ENCODE measurements at places on chromosomes 2 and 18.

GRCh38 chr2:30721241-30721640, 86.0 kb downstream of the CAPN13 start:
- DNase-seq, result no peak

- DNase-seq, result no peak
Measured at GRCh38 chr18:9671214-9671613, 36.9 kb upstream of the RAB31 start.

DNA sequence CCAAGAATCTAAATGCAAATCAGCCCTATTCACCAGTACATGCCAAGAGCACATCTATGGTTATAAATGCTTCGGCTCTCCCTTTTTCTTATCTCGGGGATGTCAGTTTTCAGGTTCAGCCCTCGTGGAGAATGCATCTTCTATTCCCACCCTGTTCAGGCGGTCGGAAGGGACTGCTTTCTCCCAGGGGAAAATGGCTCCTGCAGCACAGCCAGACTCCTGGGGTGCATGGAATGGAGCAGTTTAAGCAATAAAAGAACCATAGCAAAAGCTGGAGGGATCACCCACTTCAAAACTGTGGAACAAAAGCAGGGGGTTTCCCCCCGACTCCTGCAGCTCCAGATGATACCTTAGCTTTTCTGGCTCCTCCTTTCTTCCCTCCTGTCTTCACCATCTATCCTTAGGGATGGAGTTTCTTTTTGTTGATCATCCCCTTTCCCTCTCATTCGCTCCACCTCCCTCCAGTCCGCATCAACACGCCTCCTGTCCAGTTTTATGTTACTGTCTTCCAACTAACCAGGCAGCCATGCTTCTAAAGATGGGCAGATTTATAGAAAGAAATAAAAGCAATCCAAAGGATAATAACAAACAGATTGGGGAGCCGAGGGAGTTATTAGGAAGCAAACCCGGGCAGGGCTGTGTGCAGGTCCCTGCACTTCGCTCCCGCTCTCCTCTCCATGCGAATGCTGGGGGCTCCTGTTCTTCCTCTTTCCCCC, 356.2 kb upstream of the SMIM21 start:
- DNase-seq, result no peak

DNA sequence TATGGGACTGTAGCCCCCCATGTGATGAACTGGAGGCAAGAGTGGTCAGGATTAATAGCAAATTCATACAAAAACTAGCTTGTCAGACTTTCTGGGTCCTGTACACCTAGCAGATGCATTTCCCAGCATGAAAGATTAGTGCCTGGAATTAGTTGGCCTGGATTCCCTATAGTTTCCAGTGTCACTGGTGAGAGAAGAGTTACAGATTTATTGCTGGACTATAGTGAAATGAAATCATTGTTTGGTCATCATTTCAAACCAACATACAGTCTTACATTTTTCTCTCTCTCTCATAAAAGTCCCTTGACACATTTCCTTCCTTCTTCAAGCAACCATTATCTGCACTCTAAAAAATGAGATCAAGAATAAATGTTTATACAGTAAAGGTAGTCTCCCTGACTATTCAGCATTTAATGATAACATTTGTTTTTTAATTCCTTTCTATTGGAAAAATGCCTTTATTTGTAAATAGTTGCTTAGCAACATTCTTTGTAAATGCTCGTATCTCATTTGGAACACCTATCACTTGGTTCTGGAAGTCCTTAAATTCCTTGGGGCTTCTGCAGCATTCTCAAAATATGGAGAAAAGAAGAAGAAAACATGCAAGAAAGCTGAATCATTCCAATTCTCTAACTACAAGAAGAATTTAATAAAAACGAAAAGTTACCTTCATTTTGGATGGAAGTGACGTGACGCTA, 144.4 kb downstream of the MREG start:
- no peak for DNase-seq

- DNase-seq, result no peak
Measured at GRCh38 chr18:30639361-30639760, 403.2 kb downstream of the DSC3 start.

GRCh38 chr2:148578493-148578884, 66.1 kb upstream of the EPC2 start:
- no peak for DNase-seq

DNA sequence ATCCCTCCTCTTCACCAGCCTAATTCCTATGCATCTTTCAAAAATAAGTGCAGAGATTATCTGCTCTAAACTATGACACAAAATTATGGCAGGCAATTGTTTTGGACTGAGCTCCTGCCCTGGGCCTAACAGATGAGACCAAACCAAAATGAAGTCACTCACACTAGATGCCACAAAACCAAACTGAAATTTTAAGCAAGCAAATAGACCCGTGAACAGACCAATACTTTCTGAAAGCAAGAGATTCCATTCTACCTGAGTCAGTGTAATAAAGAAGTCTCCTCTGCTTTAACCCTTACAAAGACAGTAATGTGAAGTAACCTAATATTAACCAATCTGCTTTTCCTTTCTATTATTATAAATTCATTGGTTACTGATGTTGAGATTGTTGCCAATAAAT, 84.3 kb downstream of the RIT2 start:
- DNase-seq, result no peak

- DNase-seq, result no peak
Measured at GRCh38 chr18:67770520-67770919, 254.0 kb upstream of the DSEL start.

- DNase-seq, result no peak
Measured at GRCh38 chr18:62702259-62702658, 13.1 kb upstream of the PHLPP1 start.

GRCh38 chr2:222796413-222797103, 64.3 kb upstream of the ACSL3 start:
- DNase-seq, result no peak

DNA sequence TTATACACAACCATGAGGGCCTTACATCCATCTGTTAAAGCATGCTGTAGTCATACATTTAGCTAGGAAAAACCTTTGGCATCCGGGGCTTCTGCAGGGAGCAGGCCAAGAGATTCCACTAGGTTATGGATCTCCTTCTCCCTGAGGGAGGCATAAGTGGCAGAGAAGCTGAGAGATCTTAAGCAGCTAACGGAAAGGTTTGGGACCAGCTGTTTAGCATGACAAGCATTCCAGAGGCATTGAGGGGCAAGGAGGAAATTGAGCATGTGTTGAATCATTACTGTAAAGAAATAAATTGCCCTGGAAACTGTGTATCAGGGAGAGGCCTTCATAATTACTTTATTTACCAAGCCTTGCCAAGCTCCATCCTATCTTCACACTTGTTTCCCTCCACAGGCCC, 643.1 kb downstream of the CNTNAP5 start:
- DNase-seq, result no peak

- DNase-seq, result no peak
Measured at GRCh38 chr2:231890896-231891513, 35.2 kb downstream of the NPPC start.

- no peak for DNase-seq
Measured at GRCh38 chr2:200373973-200374416, 67.5 kb downstream of the SPATS2L start.

DNA sequence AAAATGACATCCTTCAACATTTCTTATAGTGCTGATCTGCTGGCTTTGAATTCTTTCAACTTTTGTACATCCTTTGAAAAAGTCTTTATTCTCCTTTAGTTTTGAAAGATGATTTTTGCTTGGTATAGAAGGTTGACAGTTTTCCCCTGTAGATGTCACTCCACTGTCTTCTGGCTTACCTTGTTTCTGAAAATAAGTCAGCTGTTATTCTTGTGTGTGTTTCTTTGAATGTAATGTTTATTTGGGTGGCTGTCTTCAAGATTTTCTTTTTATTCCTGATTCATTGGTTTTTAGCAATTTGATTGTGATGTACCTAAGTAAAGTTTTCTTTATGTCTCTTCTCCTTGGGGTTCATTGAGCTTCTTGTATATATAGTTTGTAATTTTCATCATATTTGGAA, 47.6 kb downstream of the ACTR3 start:
- no peak for DNase-seq

GRCh38 chr18:48293954-48294898, 115.0 kb downstream of the ZBTB7C start:
- DNase-seq, result no peak

- DNase-seq, result no peak
Measured at GRCh38 chr2:64220894-64221617, 76.8 kb upstream of the PELI1 start.

GRCh38 chr18:22346401-22346952, 71.2 kb downstream of the CTAGE1 start:
- no peak for DNase-seq

DNA sequence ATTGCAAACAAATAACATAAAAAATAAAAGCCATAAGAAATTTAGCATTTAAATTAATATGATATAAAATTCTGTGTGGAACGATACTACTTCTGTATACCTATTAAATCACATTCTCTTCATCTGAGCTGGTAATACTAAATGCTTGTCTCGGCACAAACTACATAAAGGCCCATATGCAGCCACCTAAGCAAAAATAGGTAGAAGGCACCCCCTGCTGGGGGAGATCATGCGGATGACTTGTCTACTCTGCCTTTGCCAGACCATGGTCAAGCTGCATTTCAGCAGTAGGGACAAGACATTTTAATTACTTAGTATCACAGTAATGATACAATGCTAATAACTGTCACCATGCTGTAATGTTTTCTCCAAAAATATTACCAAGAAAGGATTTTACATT, 108.0 kb downstream of the CDH19 start:
- no peak for DNase-seq

GRCh38 chr2:177797808-177798207, 274.8 kb downstream of the PDE11A start:
- no peak for DNase-seq

- DNase-seq, result no peak
Measured at GRCh38 chr2:230660294-230661060, 52.2 kb upstream of the CAB39 start.

DNA sequence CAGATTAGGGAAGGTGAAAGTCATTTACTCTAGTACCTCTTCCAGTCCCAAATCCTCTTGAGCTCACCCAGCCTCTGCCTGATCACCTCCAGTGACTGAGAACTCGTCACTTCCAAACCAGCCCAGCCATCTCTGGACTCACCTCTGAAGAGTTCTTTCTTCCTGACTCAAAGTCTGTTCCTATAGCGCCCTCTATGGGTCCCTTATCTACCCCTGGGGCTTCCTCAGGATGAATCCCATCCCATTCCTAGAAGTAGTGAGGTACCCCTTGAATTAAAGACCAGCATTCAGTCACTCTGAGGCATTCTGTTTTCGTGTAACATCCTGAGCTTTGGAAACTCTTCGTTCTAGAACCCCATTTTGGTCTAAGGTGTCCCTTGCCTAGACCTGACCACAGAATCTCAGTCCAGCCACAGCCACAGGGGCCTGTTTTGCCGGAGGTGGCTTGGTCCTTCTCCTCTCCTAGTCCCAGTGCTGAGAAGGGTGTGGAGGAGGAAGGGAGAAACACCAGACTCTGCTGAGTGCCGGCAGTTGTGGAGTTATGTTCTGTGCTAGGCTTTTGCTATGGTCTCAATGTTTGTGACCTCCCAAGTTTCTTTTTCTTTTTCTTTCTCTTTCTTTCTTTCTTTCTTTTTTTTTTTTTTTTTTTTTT, 32.7 kb downstream of the SIX3 start:
- no peak for DNase-seq

DNA sequence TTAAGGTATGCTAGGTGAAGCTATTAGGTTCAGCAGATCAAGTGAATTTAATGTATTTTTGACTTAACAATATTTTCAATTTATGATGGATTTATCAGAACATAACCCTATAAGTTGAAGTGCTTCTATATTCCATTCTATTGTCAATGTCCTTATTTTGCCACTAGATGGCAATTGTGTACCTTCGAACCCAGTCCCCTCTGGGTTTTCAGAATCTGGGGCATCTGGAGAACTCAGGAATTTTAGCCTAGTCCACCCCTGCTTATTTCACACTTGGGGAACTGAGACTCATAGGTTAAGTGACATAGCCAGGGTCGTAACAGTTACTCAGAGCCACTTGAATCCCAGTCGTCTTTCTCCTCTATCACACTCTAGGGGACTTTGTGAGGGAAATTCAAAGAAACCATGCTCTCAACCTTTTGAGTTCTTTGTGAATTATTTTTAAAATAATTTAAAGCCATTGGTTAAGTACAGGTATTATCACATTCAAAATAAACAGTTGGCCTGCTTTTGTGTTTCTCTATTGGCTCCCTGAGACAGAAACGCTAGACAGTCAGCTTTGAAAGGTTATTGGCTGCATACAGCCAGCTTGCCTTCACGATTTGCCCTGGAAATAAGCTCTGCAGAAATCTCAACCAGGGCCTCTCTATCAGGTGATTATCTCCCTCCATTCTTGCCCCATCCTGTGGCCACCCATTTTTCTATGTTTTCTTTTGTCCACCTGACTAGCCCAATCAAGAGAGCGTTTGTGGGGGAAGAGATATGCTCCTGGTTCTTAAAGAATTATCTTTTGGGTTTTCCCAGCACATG, 145.0 kb downstream of the TTC27 start:
- no peak for DNase-seq

DNA sequence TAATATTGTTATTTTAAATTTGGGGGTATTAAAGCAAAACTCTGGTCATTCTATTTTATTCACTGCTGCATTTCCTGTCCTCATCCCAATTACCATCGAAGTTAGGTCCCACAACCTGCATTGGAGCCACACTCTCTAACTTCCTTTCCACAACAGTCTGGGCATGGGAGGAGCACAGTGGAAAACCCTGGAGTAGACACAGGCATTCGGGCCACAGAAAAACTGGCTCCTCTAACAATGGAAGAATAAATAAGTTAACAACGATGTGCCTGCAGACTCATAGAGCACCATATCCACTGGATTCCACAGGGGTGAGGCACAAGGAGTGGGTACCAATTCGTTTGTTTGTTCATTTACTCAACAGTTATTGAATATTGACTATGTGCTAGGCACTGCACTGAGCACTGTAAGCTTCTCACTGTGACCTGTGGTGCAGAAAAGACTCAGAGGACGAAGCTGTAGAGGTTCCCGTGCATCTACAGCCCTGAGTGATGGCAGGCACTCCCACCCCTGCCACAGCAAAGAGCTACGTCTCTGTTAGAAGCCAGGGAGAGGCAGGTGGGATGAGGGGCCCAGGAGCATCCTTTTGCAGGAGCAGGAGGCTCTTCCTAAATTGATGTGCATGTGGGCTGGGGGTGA, 154.2 kb upstream of the PGAP1 start:
- DNase-seq, result no peak

DNA sequence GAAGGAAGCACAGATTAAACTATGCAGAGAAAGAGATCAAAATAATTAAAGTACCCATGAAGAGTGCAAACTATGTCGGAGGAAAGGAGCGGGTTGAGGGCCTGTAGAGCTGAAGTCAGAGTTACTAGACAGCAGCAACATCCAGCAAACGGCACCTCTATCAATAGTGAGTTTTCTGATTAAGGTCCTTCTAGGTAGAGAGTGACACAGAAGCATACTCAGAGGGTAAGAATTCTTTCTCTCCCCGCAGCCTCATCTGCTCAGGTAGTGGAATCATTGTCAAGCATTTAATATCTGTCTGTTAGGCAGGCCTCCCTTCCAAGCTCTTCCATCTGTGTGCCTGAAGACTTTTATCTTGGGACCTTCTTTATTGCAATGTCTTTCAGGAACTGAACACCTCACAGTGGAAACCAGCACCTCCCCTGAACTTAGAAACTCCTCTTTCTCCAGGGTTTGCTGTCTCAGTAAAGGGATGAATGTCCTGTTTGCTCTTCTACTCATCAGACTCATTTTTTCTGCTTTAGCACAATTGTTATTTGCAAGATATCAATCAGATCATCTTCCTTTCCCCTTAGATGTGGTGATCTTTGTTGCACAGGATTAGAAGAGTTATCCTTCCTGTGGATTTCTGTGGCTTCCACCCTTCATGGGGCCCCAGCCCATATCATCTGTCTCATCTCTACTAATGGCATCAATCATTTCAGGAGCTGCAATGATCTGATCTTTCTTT, 28.8 kb downstream of the SP140 start:
- no peak for DNase-seq
